ENCODE measurements at places on chromosomes 16 and 17.

DNA sequence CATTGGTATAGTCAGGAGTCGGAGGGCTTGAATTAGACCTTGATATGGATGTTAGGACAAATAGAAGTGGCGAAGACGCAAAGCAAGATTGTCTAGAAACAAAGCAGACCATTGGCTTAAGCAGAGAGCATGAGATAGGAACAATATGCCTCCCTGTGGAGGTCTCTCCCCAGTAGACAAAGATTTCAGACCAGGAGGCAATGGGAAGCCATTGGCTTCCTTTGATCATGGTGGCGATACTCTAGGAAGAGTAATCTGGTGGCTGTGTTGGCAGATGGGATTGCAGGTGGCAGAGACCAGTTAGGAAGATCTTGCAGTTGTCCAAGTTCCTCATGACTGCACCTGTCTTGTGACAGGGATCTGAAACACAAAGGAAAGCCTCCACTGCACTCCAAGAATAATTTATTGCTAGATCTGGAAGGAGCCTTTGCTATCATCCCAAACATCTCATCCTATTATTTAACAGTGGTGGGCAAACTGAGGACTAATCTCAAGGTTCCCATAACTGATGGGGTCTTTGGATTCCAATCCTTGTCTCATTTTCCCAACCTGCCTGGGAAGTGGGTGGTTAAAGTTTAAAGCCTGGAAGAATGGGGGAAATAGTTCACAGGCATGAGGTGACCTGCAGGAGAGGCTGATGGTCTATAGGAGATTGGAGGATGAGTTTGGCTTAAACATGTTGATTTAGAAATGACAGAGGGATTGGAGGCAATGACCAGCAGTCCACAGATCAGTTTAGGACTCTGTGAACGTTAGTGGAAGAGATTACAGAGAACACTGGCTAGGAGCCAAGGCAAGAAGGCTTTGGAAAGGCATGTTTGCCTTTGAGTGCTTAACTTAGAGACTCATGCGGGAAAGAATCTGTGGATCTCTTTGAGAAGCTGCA is 37.0 kb downstream of the HLF start:
- peak; percentile 5 for DNase-seq

DNA sequence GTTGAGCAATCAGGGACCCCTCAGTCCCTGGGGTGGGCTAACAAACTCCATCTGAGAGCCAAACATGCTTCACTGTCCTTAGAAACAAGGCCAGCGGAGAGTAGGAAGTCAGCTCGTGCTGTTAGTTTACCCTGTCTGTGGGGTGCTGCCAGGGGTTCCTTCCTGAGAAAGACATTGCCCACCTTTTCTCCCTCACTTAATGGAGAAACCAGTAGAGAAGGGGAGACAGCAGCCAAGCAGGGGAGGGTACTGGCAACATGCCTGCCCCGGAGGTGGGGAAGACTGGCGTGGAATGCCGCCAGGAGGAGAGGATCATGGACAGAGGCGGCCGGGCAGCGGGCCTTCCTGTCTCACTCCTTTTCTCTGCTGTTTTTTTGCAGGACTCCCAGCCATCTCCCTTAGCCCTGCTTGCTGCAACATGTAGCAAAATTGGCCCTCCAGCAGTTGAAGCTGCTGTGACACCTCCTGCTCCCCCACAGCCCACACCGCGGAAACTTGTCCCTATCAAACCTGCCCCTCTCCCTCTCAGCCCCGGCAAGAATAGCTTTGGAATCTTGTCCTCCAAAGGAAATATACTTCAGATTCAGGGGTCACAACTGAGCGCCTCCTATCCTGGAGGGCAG is 19.9 kb downstream of the SP2 start:
- no peak for DNase-seq

- DNase-seq: no peak
Observed at GRCh38 chr16:63876103-63876502, 1245.8 kb downstream of the CDH11 start.

GRCh38 chr17:39629898-39630297 is 3.1 kb downstream of the PPP1R1B start:
- DNase-seq: no peak

DNA sequence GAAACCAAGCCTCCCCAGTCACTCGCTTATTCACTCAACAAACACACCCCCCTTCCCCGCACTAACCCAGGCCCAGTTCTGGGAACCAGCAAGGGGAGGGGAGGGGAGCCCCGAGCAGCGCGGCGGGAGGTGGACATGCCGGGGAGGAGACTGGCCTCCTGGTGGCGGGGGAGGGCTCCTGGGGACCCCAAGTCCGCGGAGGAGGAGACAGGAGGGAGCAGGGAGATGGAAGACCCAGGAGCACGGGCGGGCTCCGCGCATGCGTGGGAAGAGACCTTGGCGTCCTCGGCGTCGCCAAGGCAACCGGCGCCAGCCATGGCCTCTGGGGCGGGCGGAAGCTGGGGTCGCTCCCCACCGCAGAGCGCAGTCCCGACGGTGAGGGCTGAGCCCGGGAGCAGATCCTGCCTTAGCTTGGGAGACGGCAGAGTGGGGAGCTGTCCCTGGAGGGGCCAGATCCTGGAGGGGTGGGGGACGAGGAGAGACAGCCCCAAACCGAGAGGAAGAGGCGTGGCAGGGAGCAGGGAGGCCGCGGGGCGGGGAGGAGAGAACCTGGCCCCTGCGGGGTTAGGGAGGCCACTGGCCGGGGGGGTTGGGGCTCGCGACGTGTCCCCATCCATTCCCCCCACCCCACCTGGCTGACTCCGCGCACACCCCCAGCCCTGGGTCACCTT is at the start of gene PRR29:
PRR29 (plus strand) TSS at position 302 of the 671 bp plus-strand sequence; CDS start at position 316, 14 bp downstream.
- peak; percentile 97 for DNase-seq
